Neural crest cell (in vitro differentiated cells): ENCODE measurements at places on chromosomes 4 and X.

DNA sequence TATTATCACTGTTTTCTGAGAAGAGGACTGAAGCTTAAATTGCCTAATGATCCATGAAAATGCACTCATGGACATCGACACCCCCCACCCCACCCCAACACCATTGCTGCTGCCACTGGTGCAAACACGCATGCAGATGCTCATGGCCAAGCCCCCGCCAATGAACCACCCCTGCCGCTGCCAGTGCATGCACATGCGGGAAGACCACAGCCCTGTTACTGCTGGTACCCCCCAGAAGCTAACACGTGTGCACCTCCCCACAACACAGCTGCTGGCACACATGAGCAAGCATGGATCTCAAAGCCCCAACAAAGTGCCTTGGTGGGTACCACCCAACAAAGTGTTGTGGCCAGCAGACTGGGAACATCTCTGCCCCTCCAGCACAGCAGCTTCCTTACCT, 594.1 kb upstream of the FAT1 start:
- DNase-seq: no peak

DNA sequence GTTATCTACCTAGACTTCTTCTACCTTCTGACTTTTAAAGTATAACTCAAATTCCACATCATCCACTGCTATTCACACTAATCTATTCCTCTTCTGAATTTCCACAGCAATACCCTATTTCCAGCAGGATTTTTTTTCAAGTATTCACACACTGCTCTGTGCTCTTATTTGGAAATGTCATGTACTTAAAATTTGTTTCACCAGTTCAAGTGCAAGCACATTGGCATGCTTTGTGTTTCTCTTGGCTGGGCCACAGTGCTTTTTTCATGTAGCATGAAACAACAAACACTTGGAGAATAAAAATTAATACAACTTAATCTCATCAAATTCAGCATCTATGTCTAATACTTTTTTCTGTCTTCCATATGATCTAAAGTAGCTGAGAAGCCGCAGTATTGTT, 161.8 kb upstream of the PCDH18 start:
- DNase-seq: no peak

DNA sequence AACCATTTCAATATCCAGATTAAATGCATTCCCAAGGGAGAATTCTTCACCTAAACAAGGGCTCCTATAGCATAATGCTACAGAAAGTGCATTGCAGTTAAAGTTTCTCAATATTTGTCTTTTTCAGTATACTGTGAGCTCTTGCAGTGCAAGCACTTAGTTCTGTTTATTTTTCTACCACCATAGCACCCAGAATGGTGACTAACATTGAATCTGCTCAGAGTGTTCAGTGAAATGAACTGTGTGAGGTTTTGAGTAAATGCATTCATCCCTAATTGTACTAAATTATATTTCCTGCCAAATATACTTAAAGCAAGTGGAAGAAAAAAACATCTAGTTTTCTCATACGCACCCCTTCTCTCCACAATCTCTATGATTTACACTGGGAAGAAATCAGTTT, 383.9 kb downstream of the PCDH7 start:
- no peak for DNase-seq

DNA sequence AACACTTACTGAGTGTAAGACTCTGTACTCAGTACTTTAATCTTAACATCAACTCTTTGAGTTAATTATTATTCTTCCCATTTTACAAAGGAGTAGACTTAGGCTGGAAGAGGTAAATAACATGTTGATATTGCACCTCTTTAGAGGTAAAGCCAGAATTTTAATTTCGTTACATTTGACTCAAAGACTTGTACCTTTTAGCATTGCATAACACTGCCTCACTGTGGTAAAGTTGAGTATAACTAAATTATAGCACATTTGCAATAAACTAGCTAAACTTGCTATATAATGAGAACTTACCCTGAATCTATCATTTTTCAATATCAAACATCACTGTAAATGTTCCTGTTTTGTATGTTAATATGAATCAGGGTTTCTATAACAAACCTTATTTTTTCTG, 218.5 kb downstream of the PRR32 start:
- no peak for DNase-seq

- DNase-seq: no peak
Measured at GRCh38 chrX:13090027-13090338, 45.6 kb upstream of the FAM9C start.

DNA sequence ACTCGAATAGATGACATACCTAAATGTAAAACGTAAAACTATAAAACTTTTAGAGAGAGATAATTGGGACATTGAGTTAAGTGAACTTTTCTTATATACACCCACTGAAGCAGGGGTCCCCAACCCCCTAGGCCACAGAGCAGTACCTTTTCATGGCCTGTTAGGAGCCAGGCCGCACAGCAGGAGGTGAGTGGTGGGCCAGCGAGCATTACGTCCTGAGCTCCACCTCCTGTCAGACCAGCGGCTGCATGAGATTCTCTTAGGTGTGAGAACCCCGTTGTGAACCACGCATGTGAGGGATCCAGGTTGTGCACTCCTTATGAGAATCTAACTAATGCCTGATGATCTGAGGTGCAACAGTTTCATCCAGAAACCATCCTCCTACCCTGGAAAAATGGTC, 114.8 kb downstream of the HMX1 start:
- no peak for DNase-seq

- DNase-seq: no peak
Measured at GRCh38 chrX:38402118-38402517, 49.7 kb downstream of the OTC start.

DNA sequence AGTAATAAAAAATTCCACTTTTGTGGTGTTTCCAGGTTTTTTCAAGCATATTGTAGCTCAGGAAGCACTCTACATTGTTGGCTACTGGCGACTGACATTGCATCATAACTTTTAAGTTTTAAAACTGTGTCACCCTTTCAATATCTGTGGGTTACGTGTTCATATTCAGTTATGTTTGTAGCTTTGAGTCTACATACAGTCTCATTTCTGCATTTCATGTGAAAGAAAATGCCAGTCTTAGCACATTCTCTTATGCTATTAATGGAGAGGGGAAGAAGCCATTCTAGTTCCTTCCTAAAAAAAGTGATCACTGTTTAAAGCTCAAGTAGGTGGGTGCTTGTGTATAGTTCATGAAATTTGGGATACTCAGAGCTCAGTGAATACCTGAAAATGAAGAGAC, 38.1 kb downstream of the DIAPH2 start:
- DNase-seq: no peak

- DNase-seq: peak; percentile 17
Measured at GRCh38 chr4:47668810-47669408, 169.0 kb downstream of the CORIN start.

GRCh38 chr4:176805155-176805554, 12.4 kb upstream of the VEGFC start:
- no peak for DNase-seq

DNA sequence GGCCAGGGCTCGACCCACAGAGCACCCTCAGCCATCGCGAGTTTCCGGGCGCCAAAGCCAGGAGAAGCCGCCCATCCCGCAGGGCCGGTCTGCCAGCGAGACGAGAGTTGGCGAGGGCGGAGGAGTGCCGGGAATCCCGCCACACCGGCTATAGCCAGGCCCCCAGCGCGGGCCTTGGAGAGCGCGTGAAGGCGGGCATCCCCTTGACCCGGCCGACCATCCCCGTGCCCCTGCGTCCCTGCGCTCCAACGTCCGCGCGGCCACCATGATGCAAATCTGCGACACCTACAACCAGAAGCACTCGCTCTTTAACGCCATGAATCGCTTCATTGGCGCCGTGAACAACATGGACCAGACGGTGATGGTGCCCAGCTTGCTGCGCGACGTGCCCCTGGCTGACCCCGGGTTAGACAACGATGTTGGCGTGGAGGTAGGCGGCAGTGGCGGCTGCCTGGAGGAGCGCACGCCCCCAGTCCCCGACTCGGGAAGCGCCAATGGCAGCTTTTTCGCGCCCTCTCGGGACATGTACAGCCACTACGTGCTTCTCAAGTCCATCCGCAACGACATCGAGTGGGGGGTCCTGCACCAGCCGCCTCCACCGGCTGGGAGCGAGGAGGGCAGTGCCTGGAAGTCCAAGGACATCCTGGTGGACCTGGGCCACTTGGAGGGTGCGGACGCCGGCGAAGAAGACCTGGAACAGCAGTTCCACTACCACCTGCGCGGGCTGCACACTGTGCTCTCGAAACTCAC, 3.6 kb downstream of the MID1IP1 start:
- DNase-seq: no peak

DNA sequence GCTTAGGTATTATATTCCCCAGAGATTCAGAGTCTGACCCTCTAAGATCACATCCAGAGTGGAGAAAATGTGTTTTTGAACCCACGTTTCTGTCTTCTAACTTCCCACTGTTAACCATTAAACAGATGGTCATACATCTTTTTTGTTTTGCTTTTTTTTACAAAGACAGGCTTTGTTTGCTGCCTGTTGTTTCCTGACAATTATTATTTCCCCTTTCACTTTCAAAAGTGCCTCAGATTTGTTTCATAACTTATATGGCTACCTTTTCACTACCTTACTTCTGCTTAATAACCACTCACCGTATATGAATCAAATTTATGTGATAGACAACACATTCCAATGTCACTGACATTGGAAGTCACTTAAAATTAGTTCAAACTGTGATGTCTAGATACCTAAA, 142.2 kb downstream of the HS3ST1 start:
- DNase-seq: no peak

- no peak for DNase-seq
Measured at GRCh38 chr4:787561-787981, 38.4 kb downstream of the CPLX1 start.

- DNase-seq: no peak
Measured at GRCh38 chr4:165364452-165365080, 14.2 kb upstream of the CPE start.

DNA sequence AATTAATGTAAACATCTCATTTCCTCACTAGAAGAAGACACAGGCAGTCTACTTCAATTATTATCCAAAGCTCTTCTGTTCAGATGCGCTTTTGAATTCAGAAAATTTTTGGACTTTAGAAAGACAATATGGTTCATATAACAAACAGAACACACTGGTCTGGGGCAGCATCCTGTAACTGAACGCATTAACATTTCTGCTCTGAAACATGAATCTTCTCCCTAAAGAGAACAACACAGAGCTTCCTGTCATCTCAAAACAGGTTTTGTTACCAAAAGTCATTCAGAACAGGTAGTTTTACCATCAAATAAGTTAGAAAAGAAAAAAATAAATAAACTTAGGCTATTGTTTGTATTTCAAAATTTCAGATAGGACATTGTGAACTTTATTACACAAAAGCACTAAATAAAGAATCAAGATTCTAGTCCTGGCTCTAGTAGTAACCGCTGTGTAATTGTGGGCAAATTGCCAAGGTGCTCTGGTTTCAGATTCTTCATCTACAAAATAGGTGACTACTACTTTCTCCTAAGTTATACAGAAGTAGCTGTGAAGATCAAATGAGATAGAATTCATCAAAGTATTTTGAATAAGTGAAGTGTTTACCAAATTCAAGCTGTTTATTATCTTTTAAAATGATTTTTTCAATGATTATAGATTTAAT, 252.3 kb upstream of the RASGEF1B start:
- DNase-seq: no peak

DNA sequence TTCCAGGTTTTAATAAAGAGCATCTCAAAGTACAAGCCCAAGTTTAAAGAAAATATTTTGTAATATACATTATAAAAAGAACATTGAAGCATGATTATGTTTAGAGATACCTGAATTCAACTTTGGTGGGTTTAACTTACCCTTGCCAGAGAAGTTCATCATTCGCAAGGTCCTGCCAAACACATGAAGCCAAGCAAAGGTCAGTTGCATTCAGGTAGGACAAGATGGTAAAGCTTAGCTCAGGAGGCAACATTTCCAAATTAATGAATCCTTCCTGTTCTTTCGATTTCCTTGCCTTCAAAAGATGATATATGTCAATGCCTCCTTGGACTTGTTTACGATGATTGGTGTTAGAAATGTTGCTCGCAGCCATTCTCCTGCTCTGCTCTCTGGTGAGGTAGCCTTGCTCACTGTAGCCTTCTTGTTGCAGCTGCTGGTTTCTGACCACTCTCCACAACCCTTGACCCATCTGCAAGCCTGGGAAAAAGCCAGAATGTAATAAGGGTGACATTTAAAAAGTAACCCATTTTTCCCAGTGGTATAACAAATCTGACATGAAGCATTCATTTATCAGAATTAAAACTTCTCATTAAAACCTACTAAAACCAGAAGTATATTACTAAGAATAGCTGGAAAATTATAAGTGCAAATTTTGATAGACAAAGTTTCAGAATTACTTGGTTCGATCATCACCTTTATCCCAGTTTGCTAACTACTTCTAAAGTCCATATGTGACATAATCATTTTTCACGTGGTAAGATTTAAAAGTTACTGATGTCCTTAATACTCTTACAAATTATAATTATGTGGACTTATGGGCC, 20.6 kb downstream of the FBXO8 start:
- DNase-seq: no peak

- DNase-seq: no peak
Measured at GRCh38 chrX:133454491-133454914, 39.2 kb upstream of the GPC4 start.

DNA sequence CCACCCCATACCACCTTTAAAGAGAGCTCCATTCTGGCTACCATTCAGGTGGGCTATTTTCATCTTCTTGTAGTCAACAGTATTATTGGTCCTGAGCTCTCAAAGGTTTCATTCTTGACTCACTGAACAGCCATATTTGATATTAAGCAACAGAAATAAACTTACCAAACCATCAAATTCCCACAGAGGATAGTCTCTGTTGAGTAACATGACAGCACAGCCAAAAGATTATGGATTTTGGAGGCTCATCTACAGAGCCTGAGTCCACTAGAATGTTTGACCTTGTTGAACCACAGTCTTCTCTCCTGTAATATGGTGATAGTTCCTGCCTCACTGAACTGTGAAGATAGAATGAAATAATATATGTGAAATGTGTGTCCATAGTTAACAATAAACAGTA, 276.3 kb upstream of the LDB2 start:
- no peak for DNase-seq

- no peak for DNase-seq
Measured at GRCh38 chr4:165588534-165589315, 209.9 kb downstream of the CPE start.
